ENCODE measurements at places on chromosomes 3 and 15.

- DNase-seq, result no peak
Measured at GRCh38 chr3:3447641-3448040, 268.1 kb upstream of the CRBN start.

DNA sequence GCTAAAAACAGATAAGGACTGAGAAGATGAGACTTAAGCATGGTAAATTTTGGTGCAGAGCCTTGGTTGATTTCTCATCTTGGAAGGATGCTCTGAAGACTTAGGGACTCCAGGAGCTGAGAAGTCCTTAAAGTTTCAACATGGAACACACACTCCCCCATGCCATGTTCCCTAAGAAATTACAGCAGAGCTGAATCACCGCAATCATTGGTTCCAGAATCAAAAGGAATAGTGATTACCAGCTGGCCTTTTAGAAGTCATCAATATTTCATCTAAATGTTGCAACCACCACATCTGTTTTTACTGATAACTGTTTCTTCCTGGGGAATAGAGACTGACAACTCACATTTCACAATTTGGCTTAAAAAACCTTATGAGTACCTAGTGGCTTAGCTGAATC is 229.3 kb downstream of the MINAR1 start:
- DNase-seq, result no peak

GRCh38 chr15:52515343-52515742 is 13.3 kb downstream of the MYO5A start:
- no peak for DNase-seq

DNA sequence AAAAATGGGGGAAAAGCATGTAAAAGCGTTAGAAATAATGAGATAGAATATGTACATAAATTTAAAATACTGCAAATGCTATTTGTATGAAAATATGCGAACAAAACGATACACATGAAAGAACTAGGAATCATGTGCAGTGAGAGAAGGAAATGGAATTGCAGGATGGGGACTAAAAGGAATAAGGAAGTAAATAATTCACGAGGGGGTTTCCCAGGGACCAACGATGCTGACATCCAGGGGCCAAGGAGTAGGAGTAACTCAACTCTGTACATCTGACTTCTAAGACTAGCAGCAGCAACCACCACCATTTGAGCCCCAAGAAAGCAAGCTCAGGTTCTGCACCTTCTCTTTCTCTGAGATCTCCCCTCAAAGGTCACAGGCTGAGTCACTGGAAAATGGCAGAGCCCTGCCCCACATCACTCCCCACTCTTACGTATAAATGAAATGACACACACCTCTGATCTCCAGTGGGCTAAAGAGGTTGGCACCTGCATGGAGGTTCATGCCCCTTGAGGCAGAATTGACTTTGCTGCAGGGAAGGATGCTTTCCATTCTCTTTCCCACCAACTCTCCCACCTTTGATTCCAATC is 100.0 kb upstream of the DLG1 start:
- no peak for DNase-seq

- no peak for DNase-seq
Measured at GRCh38 chr3:80553211-80553610, 785.4 kb upstream of the ROBO1 start.

DNA sequence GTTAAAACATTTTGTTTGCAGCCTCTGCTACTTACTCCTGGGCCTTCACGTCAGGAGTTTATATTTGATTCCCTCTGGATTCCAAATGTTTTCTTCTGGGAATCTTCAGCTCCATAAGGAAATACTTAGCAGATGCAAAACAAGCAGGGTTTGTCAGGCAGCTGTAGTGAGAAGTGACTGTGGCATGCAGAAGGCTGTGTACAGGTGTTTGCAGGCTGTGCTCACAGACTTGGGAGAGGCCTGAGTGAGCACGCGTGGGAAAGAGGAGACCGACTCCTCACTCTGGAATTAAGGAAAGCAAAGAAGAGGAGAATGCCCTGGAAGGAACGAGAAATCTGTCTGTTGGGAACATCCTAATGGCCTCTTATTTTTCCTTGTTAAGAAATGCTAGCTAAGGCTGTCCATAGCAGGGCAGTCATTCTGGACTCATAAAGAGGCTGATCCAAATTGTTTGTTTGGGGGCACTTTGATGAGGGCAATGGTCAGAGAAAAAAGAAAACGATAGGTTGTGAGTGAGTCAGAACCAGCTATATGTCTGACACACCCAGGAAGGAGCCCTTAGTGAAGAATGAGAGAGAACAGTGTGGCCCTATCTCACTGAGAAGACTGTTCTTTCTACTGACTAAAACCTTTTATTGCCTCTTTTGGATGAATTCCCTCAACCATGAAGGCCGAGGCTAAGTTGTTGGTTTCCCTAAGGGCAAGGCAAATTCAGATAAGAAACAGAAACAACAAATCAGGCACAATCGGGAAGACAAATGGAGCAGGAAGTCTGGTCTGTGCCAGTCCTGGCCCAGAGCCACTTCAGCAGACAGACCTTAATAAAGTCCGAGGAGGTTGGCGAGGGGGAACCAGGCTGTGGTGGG is 82.6 kb downstream of the TGFBR2 start:
- no peak for DNase-seq

GRCh38 chr3:154427685-154428285 is 2.2 kb downstream of the GPR149 start:
- DNase-seq, result no peak

DNA sequence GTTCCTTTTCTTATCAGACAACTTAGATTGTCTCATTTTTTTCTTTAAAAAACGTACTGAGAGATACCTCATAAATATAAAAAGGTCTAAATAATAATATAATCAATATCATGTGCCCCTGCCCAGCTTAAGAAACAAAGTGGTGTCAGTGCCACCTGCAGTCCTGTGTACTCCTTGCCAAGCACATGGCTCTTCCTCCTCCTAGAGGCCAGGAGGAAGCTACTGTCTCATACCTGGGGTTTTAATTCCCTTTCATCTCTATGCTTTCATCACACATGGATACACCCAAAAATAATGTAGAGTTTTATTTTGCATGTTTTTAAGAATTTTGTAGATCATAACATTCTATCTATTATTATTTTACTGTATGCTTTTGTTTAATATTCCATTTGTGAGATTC is 98.6 kb upstream of the C15orf61 start:
- DNase-seq, result no peak

DNA sequence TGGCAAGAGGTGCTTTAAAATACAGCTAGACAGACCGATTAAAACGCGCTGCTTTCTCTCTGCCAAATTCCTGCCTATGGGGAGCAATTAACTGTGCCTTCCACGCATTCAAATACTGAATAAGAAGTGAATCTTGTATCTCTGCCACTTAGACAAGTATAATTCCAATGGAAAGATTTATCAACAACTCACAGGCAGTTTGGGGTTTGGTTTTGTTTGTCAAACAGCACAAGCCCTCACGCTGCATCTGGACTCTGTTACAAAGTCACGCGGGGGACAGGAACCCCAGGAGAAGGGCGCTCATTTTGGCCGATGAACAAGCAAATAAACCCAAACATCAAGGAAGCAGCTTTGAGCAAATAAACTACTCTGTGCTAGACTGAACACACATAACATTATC is 61.8 kb upstream of the TMCO5A start:
- no peak for DNase-seq

DNA sequence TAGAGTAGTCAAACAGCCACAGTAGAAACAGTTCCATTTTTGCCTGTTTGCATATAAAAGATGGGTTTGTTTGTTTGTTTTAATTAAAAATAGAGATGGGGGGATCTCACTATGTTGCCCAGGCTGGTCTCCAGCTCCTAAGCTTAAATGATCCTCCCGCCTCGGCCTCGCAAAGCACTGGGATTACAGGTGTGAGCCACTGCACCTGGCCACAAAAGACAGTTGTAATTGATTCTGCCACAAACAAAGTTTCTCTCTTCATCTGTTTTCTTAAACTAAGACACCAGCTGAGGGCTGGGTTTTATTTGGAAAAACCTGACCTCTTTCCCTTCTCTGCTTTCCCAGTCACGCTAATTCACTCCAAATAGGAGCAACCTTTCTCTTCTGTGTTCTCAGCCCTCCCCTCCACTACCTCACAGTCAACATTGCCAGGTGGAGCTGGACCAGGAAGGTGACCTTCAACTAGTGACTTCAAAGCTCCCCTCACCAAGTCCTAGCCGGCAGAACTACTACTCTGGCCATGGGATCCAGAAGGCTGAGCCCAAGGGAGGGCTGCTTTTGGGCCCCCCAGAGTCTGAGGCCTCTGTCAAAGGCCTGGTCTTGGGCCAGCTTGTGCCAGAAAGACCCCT is 1.5 kb upstream of the IDH2 start:
- DNase-seq, result no peak

DNA sequence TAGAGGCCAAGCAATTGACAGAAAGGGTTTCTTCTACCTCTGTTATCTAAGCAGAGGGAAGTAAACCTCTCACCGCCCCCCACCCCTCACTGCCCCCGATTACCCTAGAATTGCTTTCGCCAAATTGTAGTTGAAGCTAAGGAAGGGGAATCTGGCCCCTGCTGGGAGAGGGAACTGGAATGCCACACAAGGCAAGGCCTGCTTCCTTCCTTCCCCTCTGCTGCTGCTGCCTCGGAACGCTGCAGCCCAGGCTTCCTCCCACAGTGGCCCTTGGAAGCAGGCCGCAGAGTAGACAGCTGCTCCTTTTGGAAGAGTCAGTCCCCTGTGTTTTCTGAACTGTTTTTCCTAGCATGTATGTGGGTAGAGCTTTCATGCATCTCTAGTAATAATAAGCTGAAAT is 21.6 kb downstream of the RLBP1 start:
- DNase-seq, result no peak

DNA sequence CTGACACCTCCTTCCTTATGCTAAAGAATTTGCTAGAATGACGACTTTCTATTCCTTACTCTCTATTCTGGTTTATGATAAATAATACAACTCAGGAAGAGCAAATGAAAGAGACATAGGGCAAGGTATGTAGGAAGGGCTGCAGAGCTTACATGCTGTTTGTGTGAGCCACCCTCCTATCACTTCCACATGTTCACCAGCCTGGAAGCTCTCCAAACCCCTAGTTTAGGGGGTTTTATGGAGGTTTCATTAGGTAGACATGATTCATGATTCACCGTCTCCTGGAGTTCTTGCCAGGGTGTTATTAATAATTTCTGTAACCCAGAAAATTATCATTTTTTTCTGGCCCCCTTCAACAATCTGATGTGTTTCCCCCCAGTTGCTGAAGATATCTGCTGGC is 172.1 kb upstream of the COL8A1 start:
- no peak for DNase-seq

DNA sequence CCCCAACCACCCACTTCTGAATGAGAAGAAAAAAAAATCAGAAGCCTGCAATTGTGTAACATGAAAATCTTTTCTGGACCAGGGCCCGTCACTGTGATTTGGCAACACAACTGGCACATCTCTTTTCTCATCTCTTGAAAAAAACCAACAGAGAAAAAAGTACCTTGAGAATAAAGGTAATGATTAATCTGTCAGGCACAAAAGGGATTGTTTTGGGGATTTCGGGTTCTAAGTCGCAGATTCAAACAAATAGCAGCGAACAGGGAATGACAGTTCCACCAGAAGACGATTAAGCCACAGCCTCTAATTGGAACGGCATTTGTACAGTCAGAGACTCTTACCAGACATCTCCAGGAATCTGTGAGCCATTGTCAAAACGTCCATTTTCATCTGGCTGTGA is at the start of gene AQP9:
TSS of gene AQP9 (plus strand) at position 276 of the 400 bp plus-strand sequence. CDS start 185 bp downstream, outside the sequence.
- no peak for DNase-seq

- DNase-seq, result no peak
Measured at GRCh38 chr3:48548126-48548525, 8.5 kb downstream of the PFKFB4 start.

- DNase-seq, result no peak
Measured at GRCh38 chr15:63072023-63072650, 29.6 kb downstream of the TPM1 start.

- DNase-seq, result no peak
Measured at GRCh38 chr3:189272500-189273119, 100.8 kb downstream of the TPRG1 start.

DNA sequence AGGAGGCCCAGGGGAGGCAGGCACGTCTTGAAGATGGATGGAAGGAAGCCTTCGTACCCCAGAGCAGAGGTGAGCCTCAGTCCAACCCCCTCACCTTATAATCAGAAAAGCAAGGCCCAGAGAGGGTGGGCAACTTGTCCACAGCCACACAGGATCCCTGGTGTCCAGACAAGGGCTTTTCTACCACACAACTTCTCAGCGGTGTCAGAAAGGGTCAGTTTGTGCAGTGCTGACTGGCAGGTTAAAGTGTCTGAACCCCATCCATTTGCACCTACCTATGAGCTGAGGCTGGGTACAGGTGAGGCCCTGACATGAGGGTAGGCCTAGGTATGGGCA is 8.6 kb downstream of the IGDCC3 start:
- DNase-seq, result no peak

DNA sequence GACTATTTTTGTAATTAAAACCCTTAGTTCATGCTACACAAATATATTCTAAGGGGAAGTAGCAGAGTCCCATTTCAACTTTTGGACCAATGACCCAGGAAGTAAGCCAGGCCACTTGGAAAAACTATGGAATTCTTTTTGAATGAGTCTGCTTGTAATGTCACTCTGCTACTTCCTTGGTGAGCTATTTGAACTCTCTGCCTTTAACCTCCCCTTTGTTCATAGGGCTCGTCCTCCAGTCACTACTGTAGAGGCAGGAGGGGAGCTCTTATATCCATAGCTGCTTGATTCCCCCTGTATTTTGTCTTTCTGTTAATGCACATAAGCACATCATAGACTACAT is 119.6 kb downstream of the UACA start:
- no peak for DNase-seq

GRCh38 chr3:130841357-130841756 is 52.5 kb upstream of the ATP2C1 start:
- no peak for DNase-seq

DNA sequence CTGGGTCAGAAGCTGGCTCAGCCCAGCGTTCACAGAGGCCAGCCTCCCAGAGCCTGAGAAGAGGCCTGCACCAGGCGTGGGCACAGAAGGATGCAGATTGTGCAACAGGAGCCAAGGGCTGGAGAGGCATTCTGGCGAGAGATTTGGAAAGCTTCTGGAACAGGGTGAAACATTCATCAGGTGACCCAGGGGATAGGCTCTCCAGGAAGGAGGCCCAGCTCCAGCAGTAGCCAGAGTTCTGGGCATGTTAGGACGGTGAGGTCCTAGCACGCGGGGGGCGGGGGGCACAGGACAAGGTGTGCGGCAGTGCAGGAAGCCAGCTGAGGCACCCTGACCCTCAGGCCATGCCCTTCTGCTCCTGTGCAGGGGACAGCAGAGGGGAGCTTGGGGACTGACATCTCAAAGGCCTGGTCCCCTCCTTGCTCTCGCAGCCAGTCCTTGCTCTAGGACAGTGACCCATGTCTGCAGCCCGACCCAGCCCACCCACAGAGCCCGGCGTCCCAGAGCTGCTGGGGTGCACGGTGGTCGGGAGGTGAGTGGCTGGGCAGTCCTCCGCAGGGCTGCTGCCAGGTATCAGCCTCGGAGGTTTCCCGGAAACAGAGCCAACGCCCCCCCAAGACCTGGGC is 111.7 kb upstream of the KLF13 start:
- no peak for DNase-seq

DNA sequence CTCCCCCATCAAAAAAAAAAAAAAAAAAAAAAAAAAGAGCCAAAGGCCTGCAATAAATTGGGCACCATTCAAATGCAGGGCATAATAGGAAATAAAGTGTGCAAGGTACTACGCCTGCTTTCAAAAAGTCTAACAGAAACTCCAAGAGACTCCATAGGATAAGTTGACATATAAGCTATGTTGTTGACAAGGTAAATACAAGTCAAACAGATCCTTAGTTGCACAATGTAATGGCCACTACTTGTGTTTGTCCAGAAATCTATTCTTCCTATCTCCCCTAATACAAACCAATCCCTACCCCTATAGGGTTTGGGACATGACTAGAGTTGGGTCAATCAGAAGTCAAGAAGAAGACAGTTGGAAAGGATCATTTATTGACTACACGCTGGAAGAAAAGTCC is 16.0 kb downstream of the MAP4 start:
- DNase-seq, result no peak
